ENCODE measurements at places on chromosomes 2 and 18.

- DNase-seq: no peak
Measured at GRCh38 chr2:80059447-80059846, 245.1 kb downstream of the LRRTM1 start.

GRCh38 chr2:215970425-215970824 is 42.9 kb downstream of the MREG start:
- no peak for DNase-seq

DNA sequence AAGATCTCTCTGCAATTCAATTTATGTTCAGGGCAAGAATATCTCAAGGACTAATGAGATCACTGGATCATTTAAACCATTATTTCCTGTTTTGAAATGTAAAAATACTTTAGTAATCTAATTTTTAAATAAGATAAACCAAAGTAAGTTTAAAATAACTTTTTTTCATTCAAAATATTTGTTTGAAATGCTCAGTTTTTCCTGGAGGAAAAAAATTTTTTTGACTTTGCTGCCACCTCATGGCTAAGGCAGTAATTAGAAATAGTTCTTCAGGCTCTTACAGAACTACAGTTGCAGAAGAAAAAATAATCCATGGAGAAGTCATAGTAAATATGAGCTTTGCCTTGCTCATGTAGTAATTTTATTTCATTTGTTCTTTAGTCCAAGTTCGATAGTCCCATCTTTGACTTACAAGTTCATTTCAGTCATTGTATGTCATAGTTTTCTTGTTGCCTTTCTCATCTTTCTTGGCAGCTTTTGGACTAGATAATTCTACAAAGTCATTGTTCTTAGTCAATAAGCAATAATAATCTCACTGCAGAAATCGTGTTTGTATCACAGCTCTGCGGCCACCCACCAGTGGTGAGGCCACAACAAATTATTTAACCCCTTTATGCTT is 127.4 kb downstream of the DPP4 start:
- DNase-seq: no peak

GRCh38 chr2:118050386-118050785 is 36.5 kb upstream of the CCDC93 start:
- DNase-seq: no peak

DNA sequence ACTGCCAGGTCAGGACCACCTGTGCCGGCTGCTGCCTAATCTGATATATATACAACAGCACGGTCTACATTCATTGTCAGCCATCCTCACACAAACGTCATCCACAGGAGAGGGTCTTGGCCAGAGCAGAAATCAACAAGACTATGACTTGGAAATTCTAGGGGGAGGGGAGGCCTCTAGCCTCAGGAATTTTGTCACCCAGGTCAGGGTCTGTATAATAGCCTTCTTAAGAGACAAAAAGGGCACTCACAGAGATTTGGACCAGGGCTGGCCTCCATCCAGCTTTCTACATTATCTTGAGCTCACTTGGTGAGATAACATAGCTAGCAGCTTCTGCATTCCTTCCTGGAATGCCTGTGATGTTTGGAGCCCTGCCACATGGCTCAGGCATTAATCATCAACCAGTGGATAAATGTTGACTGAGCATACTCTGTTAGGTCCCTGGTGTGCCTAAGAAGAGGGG is 50.4 kb upstream of the CTIF start:
- DNase-seq: no peak

DNA sequence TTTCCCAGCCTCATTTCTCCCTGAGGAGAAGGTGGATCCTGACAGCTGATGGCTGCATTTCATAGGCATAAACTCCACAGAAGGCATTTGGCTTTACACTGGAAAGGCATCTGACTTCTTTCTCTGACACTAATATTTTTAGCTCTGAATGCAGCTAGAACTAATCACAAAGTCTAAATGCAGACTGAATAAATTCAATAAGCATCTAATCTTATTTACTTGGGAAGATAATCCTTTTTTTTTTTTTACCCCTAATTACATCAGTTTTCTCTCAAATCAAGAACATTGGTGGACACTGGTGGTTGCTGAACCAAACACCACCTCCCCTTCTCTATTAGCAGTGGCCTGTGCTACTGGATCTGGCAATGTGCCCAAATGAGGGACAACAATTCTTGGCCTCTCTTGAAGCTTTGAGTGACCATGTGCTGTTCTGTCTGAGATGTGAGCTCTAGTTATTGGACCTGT is 50.9 kb upstream of the CD226 start:
- no peak for DNase-seq

- no peak for DNase-seq
Measured at GRCh38 chr2:127191331-127192219, 28.5 kb downstream of the CYP27C1 start.

DNA sequence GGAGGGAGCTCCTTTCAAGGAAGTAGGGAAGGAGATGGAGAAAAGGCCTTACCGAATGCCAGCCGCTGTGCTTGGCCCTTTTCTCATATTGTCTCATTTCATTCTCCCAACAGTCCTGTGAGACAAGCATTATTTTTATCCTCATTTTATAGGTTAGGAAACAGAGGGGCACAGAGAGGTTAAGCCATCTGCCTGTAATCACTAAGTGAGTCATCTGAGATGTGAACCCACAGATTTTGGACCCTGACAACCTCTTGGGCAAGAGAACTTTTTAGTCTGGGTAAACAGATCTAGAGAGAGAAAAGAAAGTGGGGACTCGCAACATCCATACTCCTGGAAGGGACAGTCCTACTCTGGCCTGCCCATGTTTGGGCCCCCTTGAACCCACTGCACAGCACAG is 91.7 kb upstream of the LCLAT1 start:
- DNase-seq: no peak

DNA sequence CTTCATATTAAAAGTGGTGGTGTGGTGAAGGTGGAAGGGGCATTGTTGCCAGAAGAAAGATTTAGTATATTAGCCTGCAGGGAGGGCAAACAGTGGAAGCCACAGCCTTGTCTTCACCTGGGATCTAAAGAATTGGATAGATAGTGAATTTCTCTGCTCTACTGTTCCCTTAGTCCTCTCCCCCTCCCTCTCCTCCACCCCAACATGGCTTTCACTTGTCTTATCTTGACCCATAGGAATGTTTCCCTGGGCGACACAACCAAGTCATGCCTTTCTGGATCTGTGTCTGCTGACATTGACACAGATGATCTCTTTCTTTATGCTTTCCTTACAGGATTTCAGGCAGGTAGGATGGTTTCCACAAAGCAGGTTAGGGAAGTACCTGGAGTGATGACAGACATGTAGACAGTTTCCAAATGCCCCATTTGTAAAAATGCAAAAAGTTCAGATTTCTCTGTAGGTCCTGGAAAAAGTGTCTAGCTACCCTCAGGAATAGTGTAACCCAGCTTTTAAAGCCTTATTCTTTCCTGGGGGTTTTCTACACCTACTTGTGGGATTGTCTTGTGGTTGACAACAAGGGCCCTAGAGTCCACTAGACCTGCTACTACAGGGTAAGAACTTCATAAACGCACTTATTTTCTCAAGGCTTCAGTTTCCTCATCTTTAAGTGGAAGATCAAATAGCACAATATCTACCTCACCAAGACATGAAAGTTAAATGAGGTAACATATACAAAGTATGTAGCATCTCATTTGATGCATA is 184.2 kb upstream of the SP5 start:
- DNase-seq: no peak

DNA sequence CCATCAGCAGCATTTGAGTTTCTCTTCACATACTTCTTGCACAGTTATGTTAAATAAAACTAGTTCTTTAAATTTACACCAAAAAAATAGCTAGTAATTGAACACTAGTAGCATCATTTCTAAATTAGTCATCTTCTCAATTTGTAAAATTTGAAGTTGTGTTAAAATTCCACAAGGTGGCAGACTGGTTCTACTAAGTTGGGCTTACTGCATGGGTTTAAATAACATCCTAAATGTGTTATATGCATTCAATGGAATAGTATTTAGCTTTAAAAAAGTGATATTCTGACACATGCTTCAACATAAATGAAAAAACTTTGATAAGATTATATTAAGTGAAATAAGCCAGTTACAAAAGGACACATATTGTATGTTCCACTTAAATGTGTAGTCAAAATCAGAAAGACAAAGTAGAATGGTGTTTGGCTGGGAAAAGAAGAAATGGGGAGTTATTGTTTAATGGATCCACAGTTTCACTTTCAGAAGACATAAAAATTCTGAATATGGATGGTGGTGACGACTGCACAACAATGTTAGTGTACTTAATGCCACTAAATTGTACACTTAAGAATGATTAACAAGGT is 28.7 kb upstream of the RPRD1A start:
- no peak for DNase-seq

- DNase-seq: no peak
Measured at GRCh38 chr2:62287899-62288880, 92.3 kb downstream of the B3GNT2 start.

DNA sequence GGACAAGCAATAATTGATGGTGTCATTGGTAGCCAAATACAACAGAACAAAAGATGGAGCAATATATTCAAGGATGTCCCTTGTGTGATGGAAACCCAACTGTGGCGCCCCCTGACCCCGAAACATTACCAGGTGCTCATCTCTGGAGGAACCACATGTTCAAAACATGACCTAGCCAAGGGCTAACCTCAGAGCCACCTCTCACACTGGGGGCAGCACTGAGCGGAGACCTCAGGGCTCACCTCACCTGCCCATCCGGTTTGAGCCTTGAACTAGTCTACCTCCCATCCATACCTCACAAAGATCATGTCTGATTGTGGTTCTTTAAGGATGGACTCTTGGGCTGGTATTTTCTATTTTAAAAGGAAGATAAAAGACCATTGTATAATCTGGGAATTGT is 314.4 kb upstream of the CDH7 start:
- DNase-seq: peak; percentile 60

GRCh38 chr2:3489764-3490115 is 29.6 kb downstream of the ADI1 start:
- DNase-seq: no peak

DNA sequence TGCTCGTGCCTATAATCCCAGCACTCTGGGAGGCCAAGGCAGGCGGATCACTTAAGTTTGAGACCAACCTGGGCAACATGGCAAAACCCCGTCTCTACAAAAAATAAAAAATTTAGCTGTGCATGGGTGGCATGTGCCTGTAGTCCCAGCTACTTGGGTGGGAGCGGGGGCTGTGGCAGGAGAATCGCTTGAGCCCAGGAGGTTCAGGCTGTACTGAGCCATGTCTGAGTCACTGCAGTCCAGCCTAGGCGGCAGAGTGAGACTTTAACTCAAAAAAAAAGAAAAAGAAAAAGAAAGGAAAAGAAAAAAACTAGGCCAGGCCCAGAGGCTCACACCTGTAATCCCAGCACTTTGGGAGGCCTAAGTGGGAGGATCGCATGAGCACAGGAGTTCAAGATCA is 30.8 kb downstream of the TWSG1 start:
- no peak for DNase-seq

DNA sequence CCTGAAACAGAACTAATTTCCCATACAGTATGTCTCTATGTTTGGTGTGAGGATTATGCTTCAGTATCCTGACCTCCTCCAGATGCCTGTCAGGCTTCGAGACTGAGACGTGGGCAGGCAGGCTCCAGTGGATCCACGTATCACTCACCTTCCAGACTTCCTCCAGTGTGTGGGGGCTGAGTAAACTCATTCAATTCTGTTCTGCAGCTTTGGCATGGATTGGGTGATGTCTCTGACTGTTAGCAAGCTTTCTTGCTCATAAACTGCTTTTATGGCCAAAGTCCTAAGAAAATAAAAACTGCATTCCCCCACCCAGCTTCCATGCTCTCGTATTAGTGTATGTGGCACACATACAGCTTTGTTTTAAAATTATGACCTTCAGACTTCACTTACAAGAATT is 53.6 kb downstream of the CCDC93 start:
- no peak for DNase-seq

All from WTC11 (cell line).